GM20000 (cell line): ENCODE measurements at places on chromosomes 13 and 19.

- peak; percentile 63 for DNase-seq
These were observed 113.2 kb downstream of the TM9SF2 start for GRCh38 chr13:99614465-99614885.

- DNase-seq, result no peak
These were observed 51.7 kb downstream of the SMARCA4 start for GRCh38 chr19:11012507-11012906.

GRCh38 chr13:26440111-26440510, 117.4 kb upstream of the WASF3 start:
- DNase-seq, result no peak

DNA sequence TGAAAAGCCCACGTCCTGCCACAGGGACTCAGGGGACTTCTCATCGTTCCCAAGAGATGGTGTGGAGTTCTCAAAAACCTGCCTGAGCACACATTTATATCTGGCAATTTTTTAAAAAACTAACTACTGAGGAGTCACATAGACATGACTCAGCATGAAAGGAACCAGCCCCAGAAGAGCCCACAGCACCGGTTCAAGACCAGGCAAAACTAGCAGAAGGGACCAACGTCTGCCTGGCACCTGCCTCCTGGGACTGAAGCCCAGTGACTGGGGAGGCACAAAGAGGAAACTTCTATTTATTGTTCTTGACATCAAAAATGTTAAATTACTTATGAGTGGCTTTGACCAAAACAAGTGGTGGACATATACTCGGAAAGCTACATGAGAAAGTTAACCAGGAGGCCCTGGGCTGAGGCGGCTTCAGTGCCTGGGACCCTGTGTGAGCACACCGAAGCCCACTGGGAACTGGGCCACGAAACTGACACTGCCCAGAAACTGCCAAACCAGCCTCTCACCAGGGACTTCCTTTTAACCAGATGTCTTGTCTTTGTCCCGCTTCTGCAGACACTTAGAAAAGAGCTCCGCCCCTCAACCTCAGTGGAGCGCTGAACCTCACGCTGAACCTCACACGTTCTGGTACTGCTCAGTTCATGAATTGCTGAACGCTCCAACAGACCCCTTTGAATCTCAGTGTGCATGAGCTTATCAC, 25.7 kb downstream of the C13orf46 start:
- no peak for DNase-seq

DNA sequence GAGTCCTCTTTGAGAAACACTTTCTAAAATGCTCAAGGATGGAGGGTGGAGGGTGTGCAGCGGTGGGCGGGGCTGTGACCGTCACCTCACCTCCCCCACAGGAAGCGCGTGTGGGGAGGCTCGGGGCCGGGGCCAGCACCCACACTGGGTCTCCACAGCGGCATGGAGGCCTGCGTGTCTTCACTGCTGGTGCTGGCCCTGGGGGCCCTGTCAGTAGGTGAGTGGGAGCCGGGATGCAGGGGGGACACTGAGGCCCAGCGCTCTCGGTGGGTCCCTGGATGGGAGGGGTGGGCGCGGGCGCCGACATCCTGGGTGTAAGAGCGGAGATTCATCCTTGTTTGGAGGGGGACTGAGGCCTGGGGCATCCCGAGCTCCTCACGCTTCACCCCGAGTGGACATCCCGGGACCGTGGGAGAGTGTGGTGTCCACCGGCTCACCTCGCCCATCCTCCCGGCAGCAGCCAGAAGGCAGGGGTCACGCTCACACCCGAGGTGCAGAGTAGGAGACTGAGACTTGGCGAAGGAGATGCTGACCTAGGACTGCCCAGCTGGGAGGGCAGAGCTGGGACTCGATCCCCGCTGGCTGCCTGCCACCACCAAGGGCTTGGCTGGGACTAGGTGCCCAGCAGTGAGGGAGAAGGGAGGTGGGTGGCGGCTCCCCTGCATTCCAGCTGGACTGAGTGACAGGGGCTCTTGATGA, at the start of gene GZMM:
TSS of gene GZMM (plus strand) at position 144 of the 699 bp plus-strand sequence. CDS start at position 163, 19 bp downstream.
- peak; percentile 36 for DNase-seq

DNA sequence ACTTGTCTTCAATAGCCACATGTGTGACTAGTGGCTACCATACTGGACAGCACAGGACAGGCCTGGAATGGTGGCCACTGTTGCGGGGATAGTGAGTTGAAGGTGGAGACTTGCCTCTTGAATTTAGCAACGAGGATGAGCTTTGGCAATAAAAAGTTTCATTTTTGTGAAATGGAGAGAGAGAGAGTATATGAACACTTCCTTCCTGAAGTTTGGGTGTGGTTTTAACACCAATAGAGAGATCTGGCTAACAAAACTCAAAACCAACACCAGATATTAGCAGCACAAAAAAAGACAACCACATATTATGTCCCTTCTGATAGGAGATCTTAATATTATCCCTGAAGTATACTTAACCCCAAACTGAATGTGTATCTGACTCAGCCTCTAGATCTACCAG, 6.3 kb upstream of the LRFN3 start:
- no peak for DNase-seq

- DNase-seq, result peak; percentile 21
These were observed 808 bp downstream of the SLITRK5 start for GRCh38 chr13:87671753-87672605.

- DNase-seq, result no peak
These were observed 25.7 kb downstream of the CCDC70 start for GRCh38 chr13:51887468-51887867.

GRCh38 chr19:892243-892893, 619 bp downstream of the MED16 start:
- peak; percentile 74 for DNase-seq

- DNase-seq, result peak; percentile 82
These were observed at the start of gene ZNF486 for GRCh38 chr19:20167020-20167644. TSS of gene ZNF486 (plus strand) at chr19:20167214. CDS start at chr19:20167331, 117 bp downstream.

DNA sequence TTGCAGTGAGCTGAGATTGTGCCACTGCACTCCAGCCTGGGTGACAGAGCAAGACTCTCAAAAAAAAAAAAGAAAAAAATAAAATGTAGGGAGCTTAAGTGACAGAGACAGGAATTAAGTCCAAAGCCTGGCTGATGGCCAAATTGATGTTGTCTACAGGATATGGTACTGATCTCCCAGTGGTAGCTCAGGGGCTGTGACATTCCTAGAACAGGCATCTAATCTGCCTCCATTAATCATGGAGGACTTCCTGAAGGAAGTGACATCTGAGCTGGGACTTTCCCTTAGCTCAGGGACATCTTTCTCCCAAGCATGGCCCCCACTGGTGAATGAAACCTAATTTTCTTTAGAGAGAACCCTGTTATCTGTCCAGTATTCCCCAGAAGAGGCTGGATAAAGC, 11.4 kb upstream of the EDDM13 start:
- no peak for DNase-seq

DNA sequence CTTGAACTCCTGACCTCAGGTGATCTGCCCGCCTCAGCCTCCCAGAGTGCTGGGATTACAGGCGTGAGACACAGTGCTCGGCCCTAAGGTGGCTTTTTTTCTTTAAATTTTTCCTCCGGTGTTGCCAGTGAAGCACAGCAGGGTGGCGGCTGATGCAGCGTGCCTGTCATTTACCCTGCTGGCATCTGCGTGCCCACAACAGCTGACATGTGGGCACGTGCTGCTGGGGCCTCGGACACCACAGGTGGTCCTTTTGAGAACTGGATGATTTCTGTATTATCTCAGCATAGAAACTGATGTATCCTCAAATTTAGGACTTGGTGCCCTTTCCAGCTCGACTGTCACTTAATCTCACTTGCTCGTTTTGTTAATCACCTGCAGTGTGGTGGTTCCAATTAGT, 31.2 kb upstream of the TEX29 start:
- DNase-seq, result no peak

DNA sequence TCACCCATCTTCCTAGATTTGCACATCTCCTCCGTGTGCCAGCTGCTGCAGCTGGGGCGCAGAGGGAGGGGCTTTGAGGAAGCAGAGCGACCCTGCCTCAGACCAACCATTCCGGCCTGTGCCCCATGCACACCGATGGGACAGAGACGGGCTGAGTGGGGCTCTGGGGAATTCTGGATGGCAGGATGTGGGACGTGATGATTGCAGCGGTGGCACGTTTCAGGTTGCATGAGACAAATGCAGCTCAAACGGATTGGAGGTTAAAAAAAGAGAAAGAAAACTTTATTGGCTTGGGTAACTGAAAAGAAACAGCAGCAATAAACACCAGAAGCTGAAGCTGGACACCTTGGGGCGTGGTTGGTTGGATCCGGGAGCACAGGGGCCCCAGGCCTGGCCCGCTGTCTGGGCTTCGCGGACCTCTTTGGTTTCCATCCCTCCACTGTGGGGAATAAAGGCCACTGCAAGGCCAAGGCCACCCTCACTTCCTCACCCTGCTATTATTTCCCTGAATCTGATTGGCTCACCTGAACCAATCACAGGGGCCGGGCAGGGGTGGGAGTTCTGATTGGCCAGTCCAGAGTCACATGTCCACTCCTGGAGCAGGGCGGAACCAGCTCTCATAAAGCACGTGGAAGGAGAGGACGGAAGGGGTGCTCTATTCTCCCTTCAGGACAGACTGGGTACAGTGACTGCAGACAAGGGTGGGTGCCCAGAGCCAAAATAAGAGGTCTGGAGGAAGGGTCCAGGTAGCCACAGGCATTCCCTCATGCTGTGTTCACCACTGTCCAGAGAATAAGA, 6.1 kb upstream of the ZNF787 start:
- DNase-seq, result no peak

- DNase-seq, result no peak
These were observed 344.1 kb upstream of the TMTC4 start for GRCh38 chr13:101018720-101019119.

DNA sequence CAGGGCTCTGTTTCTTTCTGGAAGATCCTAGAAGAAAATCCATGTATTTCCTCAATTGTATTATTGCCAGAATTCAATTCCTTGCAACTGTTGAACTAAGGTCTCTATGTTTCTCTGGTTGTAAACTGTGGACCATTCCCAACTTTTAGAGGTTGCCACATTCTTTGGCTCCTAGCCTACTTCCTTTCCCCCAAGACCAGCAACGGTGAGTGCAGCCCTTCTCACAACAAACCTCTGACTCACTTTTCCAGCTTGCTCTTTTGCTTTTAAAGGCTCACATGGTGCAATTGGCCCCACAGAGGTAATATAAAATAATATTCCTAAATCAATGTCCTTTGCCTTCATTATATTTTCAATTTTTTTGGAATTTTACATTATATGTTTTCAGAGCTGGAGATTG, 371.3 kb downstream of the SLITRK5 start:
- no peak for DNase-seq

- DNase-seq, result no peak
These were observed 349.3 kb downstream of the RBM26 start for GRCh38 chr13:79056706-79057105.

GRCh38 chr13:102978168-102978567, 88.0 kb downstream of the SLC10A2 start:
- no peak for DNase-seq

DNA sequence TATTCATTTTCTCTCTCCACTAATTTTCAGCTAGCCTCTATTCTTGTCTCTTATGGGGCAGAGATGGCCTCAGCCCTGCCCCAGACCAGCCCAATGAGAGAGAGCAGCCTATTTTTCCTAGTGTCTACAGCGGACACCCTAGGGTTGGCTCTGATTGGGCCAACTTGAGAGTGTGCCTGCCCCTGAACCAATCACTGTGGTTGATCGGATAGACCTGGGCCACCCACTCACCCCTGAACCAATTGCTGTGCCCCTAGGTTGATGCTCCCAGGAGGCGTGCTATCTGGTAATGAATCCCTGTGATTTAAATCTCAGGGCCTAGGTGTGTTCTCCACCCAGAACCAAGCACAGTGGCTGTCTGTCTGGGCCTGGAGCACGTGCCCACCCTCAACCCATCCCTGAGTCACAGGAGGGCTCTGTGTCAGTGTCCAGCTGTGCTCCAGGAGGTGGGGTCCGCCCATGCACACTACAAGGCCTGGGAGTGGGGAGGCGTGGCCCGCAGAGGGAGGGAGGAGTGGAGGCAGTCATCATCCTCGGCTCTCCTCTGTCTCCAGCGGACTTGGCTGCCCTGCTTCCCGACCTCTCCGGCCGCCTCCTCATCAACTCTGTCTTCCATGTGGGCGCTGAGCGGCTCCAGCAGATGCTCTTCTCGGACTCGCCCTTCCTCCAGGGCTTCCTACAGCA, 14.9 kb upstream of the SCN1B start:
- DNase-seq, result no peak

DNA sequence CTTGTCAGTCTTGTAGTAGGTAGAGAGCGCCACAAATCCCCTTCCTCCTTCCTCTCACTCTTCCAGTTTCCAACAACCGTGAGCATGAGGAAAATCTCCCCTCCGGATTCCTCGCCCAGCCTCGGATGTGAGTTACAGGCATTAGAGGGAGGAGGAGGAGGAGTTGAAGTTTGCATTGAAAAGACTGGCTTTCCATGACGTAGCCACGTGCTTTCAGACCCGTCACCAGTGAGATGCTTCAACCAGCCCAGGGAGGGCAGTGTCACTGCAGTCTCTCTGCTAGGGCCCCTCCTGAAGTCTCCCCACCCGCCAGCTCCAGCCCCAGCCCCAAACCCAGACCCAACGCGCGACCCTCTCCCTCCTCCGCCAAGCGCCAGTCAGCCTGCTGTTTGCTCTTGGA, 442 bp upstream of the FGF14 start:
- no peak for DNase-seq

DNA sequence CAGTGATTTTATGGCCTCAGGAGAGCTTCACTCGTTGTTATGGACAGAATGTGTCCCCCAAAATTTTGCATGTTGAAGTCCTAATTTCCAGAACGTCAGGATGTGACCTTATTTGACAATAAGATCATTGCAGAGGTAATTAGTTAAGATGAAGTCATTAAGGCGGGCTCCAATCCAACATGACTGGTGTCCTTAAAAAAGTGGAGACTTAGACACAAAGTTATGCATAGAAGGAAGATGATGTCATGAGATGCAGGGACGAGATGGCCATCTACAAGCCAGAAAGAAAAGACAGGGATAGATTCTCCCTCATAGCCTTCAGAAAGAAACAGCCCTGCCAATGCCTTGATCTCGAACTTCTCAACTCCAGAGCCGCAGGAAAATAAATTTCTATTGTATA, 25.8 kb upstream of the SPATA13 start:
- DNase-seq, result no peak

DNA sequence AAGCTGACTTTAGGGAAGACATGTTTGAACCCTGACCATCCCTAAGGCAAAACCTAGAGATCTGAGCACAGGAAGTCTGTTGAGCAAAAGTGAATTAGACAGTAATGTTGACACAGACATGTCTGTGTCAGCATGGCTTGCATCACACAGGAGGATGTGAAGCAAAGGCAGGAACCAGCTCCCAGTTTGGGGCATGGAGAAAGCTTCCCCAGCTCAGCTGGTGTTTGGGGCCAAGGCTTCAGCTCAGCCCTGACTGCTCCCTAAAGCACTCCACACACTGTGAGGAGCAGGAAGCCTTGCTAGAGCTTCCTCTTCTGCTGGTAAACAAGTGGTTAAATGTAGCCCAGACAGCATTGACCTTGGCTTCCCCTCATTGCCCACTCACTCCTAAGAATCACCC, 153.8 kb upstream of the UBL3 start:
- no peak for DNase-seq
